ENCODE measurements at places on chromosomes 6 and 20.

DNA sequence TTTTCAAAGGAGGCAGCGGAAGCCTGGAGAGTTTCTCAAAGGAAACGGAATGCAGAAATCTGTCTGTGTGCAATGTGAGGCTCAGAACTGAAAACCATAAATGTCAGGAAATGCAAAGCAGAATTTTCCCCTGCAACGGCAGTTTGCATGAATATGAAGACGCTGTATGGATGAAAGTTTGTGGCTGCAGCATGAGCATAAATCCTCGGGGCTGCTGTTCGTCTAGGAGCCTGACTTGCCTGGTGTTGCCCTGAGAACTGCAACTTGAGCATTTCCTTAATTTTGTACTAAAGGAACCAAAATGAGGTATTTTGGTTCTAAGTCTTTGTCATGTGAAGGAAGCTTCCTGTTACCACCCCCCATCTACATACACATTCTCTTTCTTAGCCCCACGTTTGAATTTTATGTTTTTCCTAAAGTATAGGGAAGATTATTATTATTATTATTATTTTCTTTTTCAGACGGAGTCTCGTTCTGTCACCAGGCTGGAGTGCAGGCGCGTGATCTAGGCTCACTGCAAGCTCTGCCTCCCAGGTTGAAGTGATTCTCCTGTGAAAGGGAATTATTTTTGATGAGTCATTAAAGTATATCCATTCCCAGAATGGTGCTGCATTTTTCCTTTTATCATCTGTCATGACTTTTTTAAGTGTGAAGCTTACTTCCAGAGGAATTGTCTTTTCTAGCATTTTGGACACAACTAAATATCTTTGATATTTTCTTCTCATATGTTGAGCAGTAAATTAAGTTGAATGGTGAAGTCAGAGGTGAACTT is 33.1 kb downstream of the MTHFD1L start:
- peak; percentile 75 for DNase-seq

DNA sequence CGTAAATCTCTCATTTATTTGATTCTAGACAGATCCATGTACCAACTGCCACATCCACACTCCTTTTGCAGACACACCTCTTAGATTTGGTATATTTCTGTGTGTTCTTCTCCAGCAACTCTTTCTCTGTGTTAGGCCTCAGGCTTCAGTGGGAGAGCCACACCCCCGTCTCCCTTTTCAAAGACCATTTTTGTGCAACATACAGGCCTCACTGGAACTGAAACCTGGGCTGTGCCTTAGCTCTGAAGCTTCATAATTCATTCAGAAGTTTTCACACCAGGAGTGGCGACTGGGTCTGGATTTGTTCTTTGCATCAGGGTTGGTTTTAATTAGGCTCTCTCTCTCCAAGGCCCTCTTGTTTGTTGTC is 170.2 kb downstream of the THBS2 start:
- no peak for DNase-seq

GRCh38 chr20:25273046-25273445 is 25.2 kb downstream of the PYGB start:
- no peak for DNase-seq

- no peak for DNase-seq
These were observed 689.7 kb downstream of the EPM2A start for GRCh38 chr6:145045582-145045981.

GRCh38 chr6:2695454-2696095 is 55.1 kb downstream of the MYLK4 start:
- DNase-seq, result no peak

DNA sequence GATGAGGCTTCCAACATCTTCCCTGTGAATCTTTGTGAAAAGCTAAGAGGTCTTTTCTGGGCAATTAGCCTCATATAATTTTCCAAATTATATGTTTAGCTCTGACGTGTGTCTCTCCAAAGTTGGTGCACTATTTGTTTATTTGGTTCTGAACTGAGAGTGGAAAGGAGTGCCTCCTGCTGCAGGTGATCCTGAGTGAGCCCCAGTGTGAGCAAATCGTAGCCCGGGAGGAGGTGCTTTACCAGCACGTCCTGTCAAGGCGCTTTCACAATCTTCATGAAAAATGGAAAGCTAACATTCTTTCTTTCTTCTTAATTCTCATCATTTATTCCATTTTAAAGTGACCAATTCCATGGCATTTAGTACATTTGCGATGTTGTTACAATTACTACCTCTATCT is 231.9 kb downstream of the BMP2 start:
- DNase-seq, result no peak

DNA sequence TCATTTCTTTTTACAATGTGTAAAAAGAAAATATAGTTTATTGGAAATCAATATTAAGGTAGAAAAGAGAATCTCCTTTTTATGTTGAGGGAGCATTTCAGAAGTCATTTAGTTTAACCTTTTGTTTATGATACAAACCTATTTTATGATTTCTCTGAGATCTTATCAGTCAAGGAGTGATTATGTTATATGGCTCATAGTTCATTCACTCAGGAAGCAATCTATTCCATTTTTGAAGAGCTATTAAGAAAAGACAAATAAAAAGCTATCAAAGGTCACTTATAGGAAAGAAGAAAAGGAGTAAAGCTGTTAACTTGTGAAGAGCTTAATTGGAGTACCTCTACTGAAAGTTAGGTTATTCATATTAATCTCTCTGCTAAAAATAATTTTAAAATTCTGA is 526.6 kb upstream of the JAG1 start:
- DNase-seq, result no peak

DNA sequence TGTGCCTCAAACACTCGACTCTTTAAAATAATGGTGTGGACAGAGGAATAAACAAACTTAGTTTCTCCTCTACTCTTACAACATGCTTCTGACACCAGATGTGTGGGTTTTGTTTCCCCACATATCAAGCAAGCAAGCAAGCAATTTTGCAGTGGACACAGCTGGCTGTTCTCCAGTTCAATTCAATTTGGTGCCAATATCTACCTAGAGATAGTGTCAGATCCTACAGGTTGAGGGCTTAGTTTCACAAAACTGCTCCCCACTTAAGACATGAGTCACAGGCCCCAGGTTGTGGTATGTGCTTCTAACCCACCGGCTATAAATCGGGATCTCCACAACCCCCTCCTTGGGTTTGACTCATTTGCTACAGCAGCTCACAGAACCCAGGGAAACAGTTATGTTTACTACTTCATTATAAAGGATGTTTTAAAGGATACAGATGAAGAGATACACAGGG is 131.4 kb upstream of the TRAF3IP2 start:
- DNase-seq, result peak; percentile 73

GRCh38 chr6:46927066-46927465 is 5.3 kb upstream of the ADGRF5 start:
- DNase-seq, result peak; percentile 56

- DNase-seq, result peak; percentile 98
These were observed 208.6 kb upstream of the MCHR2 start for GRCh38 chr6:100202417-100203194.

- no peak for DNase-seq
These were observed 138.0 kb downstream of the THBS2 start for GRCh38 chr6:169115632-169116031.

DNA sequence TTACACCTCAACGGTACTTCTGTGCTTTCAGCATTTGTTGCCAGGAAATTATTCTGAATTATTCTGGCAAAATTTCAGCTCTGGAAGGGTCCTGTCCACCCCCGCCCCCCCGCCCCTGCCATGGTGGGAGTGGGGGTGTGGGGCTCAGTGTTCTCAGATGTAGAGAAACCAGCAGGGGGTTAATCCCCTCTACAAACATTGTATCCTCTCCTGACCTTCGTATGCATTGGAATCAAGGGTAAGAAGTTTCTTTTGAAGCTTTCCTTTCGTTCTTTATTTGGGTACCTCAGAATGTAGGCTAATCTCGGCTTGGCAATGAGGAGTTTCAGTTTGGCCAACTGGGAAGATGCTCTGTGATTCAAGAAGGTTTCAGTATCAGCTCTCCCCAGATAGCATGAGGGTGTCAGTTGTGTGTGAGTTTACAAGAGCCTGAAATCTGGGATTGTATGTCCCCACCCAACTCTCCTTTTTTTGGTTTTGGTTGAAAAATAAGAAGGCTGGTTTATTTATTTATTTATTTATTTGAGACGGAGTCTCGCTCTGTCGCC is 25.5 kb upstream of the OLIG3 start:
- no peak for DNase-seq

DNA sequence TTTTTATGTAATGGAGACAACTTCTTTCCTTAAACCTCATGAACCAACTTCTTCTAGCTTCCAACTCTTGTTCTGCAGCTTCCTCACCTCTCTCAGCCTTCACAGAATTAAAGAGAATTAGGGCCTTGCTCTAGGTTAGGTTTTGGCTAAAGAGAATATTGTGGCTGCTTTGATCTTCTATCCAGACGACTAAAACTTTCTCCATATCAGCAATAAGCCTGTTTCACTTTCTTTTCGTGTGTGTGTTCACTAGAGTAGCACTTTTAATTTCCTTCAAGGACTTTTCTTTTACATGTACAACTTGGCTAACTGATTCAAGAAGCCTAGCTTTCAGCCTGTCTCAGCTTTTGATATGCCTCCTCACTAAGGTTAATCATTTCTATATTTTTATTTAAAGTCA is 596.1 kb upstream of the NRSN1 start:
- no peak for DNase-seq

DNA sequence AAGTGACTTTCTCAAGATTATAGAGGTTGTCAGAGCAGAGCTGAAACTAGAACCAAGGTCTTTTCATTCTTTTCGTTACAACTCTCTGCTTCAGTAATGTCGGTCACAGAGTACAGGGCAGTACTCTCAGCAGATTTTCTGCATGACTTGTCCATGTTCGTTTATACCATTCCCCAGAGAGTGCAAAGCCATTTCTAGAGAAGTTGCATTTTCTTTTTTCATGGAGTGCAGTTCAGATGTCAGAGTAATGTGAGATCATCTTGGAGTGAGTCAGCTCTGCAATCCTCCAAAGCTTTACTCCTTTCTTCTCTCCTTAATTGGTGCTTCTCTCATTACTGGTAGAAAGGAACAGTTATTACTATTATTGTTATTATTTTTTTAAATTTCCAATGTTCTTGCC is 115.6 kb upstream of the B3GAT2 start:
- DNase-seq, result peak; percentile 14

DNA sequence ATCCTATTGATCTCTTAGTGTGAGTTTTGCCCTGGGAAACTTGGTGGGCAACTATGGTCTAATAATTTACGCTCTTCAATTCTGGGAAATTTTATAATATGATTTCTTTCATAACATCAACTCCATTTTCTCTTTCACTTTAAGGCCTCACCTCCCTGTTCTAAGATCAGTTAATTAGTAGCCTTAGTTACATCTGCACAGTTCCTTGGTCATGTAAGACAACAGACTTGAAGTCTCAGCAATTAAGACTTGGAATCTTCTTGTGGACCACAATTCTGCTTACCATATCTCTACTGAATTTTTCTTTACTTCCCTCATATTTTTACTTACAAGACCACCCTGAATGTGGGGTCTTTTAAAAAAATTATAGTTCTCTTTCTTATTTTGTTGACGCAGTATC is 8.7 kb downstream of the ENPP3 start:
- DNase-seq, result no peak

GRCh38 chr6:133707456-133707855 is 181.5 kb upstream of the TCF21 start:
- peak; percentile 96 for DNase-seq

GRCh38 chr6:14665827-14666724 is 548.5 kb downstream of the CD83 start:
- DNase-seq, result peak; percentile 99

DNA sequence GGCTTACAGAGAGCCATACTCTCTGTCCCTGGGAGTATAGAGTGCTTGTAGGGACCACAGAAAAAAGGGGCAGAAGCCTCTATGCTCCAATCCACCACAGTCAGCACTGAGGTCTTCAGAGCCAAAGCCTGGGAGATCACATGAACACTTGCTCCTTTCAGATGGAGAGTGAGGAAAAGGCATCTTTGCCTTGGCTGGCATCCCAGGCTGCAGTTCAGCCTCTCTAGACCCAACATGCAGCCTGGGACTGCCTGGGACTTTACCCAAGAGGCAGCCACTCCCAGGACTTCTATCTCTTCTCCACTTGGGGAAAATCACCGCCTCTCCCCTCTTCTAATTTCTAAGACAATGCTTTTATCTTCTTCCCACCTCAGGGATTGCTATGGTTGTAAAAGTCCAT is 46.5 kb upstream of the MYLIP start:
- no peak for DNase-seq

DNA sequence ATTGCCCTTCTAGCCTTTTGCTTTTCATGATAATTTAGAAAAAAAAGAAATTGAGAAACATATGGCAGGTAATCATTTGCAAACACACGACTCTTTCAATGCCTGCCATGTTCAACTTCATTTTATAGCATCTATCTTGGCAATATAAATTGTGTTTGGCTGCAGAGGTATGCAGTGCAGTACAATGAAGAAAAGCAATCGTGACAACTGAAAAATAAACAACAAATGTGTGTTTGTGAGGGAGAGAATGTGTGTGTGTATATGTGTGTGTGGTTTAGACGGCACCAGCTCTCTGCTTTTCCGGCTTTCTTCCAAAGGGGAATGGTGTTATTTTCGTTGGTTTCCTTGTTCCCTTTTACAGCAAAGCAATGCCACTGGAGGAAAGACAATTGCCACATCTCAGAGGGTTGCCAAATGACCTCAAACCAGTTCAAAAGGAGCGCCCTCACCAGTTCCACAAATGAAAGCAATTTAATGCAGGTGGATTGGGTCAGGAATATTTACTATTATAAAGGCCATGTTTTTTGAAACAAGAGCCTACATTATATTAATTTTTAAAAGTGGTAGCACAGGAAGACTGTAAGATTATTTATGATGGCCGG is 587.2 kb downstream of the PRKN start:
- no peak for DNase-seq

- DNase-seq, result no peak
These were observed 11.1 kb downstream of the SAMD3 start for GRCh38 chr6:130211691-130212090.

DNA sequence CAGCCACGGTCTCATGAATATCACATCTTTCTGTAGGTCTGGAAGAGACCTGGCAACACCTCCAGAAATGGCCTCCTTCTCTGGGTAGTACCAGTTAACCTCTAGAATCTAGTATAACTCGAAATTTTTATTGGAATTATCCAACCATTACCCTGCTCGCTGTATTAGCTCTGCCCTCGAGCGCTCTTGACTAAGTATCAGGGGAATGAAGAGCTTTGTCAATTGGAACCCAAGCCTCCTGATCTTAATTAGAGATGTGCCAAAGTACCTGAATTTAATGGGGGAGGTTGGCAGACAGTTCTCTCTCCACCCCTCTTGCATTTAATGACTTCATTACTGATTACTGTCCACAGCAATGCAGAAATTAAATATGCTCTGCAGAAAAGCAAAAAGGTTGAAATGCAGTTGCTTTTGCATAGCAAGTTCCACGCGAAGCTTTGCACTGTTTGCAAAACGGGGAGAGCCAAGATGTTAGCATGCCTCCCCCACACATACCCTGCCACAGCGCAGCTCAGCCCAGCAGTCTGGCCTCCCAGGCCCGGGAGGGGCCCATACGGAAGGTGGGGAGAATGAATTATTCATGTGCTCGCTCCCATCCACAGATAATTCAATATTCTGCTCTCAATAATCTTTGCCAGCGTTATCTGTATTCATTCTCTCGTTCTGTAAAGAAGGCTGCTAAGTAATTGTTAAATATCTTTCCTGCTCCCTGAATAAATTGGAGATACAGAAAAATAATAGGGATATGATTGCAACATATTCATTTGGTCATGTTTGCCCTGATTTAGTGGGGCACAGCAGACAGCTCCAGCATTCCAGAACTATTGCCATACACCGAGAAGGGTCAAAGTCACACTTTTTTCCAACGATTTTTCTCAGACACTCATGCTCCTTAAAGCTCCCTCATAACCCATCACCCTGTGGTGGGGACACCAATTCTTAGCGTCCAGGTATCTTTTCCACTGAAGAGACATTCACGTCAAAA is 305.8 kb downstream of the CDH26 start:
- DNase-seq, result no peak

All from fibroblast of skin of right biceps (primary cell).